Activated CD4-positive, alpha-beta T cell treated with anti-CD3 and anti-CD28 coated beads, Interleukin-2, amount 50 U/mL, for 16 hours (primary cell): ENCODE measurements at places on chromosomes 7 and 10.

- no peak for DNase-seq
Observed at GRCh38 chr10:125103466-125103865, 56.9 kb downstream of the CTBP2 start.

- peak; percentile 86 for DNase-seq
Observed at GRCh38 chr10:119315128-119316001, 108.0 kb downstream of the GRK5 start.

- DNase-seq: no peak
Observed at GRCh38 chr7:27145165-27145913, 1.9 kb upstream of the HOXA5 start.

DNA sequence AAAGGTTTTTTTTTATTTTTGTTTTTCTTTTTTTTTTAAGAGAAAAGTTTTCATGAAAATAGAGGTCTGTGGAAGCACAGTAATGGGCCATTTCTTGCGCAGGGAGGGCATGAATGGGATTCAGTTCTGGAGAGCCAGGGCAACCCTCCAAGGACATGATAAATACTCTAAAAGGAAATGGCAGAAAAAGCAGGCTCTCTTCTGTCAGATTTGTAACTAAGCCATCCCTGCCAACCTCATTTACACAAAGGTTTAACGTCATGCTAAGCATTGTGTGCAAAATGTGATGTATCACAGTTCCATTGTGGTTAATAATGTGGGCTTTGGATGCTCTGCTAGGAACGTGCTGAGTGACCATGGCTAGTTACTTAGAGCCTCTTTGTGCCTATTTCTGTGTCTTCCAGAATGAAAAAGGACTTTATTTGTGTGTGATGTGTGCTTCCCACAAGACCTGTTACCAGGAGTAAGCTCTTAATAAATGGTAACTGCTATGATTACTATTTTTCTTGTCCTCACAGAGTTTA lies 1095.9 kb upstream of the SORCS1 start:
- no peak for DNase-seq

DNA sequence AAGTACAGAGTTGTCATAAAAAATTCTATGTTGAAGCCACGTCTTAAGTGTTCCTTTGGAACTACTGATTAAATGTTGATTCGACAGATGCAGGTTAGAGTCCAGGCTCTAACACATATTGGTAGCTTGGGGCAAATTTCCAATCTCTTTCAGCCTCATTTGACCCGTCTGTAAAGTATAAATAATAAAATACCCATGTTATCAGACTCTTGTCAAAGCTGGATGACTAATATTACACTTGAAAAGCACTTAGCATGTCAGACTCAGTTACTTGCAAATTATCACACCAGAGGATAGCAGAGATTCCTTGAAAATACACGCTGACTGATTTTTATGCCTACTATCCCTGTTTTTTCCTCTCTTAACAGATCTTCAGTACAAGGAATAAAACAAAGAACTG lies 18.1 kb upstream of the MACC1 start:
- DNase-seq: no peak
